ENCODE measurements at places on chromosomes 1 and 21.

DNA sequence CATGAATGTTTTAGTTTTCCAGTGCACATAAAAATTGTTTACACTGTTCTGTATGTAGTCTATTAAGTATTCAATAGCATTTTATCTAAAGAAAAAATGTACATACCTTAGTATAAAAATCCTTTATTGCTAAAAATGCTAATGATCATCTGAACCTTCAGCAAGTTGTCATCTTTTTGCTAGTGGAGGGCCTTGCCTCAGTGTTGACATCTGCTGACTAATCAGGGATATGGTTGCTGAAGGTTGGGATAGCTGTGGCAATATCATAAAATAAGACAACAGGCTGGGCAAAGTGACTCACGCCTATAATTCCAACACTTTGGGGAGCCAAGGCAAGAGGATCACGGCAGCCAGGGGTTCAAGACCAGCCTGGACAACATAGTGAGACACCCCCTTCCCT lies 9.0 kb downstream of the DYNLT5 start:
- no peaks in the 10 kb centered on the region for H3K36me3 ChIP-seq
- H3K4me1 ChIP-seq, result no peaks in the 10 kb centered on the region
- H3K4me3 ChIP-seq, result no peak overlapping the region
- no peaks in the 10 kb centered on the region for H3K27me3 ChIP-seq
- H3K27ac ChIP-seq, result no peak overlapping the region

DNA sequence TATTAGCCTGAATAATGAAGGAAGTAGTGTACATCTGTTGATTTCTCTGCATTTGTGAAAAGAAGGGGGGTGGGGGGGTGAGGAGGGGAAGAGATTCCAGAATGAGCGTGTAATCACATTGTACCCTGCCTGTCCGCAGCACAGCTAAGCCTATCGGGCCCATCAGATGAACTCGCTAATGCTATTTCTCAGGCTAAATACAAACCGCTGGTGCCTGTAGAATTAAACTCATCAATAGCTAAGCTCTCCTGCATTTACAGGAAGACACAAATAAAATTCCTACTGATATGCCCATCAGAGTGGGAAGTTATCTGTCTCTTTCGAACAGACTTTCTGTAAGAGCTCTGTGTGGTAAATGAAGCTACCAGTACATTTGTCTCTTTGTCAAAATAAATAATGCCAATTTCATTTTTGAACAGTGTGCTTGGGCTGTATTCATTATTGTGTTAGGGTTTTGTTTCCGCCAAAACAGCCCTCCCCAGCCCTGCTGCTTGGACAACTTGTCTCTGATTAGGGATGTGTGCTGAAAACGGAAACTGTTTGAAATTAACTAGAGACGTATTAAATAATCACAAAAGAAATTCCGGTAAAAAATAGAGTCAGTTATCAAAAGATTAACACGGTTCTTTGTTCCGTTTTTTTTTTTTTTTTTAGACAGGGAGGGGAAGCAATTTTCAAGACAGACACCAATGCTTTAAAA lies 305.4 kb downstream of the TTLL7 start:
- H3K4me3 ChIP-seq, result peak overlapping the region; percentile 49
- peak overlapping the region; percentile 53 for H3K27ac ChIP-seq
- H3K36me3 ChIP-seq, result no peaks in the 10 kb centered on the region
- H3K27me3 ChIP-seq, result no peaks in the 10 kb centered on the region
- H3K4me1 ChIP-seq, result no peaks in the 10 kb centered on the region

- no peaks in the 10 kb centered on the region for H3K27me3 ChIP-seq
- no peak overlapping the region for H3K4me3 ChIP-seq
- no peaks in the 10 kb centered on the region for H3K36me3 ChIP-seq
- no peak for DNase-seq
- H3K4me1 ChIP-seq, result peaks cover 2% of the 10 kb centered on the region
- no peak overlapping the region for H3K27ac ChIP-seq
Measured at GRCh38 chr1:8043621-8044020, 17.5 kb upstream of the ERRFI1 start.

DNA sequence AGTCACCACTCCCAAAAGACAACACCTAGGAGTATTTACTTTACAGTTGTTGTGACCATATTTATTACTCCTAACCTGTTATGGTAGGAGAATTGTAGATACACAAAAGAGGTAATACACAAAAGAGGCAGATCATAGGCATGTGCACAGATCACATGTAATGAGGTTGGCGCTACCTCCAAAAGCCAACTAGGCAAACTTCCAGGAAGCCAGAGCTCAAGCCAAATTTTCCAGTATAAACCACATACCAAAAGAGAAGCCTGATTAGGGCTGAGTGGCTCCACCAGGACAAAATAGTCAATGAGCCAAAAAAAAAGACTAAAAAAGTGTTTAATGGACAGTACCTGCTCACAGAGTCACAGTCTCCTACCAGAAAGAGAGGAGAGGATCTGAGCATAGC lies 195.0 kb upstream of the PBX1 start:
- H3K27me3 ChIP-seq, result no peaks in the 10 kb centered on the region
- no peak for DNase-seq
- H3K4me1 ChIP-seq, result no peaks in the 10 kb centered on the region
- H3K36me3 ChIP-seq, result no peaks in the 10 kb centered on the region
- H3K27ac ChIP-seq, result no peak overlapping the region
- H3K4me3 ChIP-seq, result no peak overlapping the region

DNA sequence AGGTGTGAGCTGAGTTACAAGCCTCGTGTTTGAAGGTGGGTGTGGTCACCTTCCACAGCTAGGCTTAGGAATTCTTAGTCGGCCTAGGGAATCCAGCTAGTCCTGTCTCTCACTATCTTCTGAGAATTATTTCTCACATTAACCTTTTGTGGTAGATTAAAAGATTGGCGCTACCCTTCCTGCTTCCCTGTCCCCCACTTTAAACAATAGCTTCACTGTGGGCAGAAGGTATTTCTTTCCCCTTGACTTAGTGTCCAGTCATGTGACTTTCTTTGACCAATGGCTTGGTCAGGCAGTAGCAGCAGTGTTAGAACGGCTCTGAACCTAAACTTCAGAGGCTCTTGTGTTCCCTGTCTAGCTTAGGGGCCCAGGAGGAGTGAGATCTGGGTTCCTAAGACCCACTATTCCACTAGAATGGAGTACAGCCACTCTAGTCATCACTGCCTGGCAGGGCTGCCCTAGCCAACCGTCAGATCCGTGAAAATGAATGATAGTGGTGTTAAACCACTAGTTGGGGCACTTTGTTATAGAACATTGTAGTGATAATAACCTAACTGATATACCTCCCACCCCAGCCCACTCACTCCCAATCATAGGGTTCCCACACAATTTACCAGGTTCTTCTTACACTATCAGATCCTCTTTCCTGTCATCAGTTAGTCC lies 13.9 kb upstream of the C1orf141 start:
- no peak overlapping the region for H3K4me3 ChIP-seq
- no peaks in the 10 kb centered on the region for H3K27me3 ChIP-seq
- H3K4me1 ChIP-seq, result peaks cover 3% of the 10 kb centered on the region
- no peak overlapping the region for H3K27ac ChIP-seq
- no peak for DNase-seq

DNA sequence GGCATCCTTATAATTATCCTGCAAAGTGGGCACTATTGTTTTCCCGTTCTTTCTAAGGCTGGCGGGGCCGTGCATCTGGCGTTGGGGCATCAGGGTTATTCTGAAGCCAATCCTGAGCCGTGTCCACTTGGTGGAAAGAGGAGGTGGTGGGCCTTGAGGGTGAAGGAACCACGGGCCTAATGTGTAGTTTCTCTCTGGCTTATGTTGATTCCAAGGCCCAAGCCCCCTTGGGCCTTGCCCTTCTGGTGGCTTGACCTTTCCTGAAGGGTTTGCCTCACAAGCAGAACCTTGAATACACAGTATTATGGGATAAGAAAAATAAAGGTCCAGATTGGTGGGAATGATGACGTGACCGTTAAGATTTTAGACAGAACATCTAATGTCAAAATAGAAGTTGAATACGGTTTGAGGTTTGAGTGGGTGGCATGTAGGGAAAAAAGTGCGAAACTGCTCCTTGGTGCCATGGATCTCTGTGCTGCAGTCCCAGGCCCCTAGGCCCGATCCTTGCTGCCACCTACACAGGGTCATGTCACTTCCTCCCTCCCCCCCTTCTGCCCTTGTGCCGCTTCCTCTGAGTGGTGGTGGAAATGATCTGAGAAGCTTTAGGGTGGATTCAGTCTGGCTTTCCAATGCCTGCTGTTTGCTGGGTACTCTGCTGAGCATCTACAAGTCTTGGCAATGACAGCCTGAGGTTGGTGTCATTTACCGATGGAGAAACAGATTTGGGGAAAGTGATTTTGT lies 90.5 kb downstream of the PRDM2 start:
- no peak overlapping the region for H3K4me3 ChIP-seq
- H3K4me1 ChIP-seq, result peaks cover 20% of the 10 kb centered on the region
- no peaks in the 10 kb centered on the region for H3K27me3 ChIP-seq
- no peak overlapping the region for H3K27ac ChIP-seq

- no peaks in the 10 kb centered on the region for H3K36me3 ChIP-seq
- H3K4me1 ChIP-seq, result peaks cover 35% of the 10 kb centered on the region
- H3K27ac ChIP-seq, result peak overlapping the region; percentile 67
- DNase-seq, result no peak
- no peaks in the 10 kb centered on the region for H3K27me3 ChIP-seq
Measured at GRCh38 chr1:53125122-53125521, 17.3 kb downstream of the SLC1A7 start.

GRCh38 chr1:156654700-156655099 lies 12.8 kb downstream of the BCAN start:
- H3K27ac ChIP-seq, result no peak overlapping the region
- no peaks in the 10 kb centered on the region for H3K36me3 ChIP-seq
- H3K4me1 ChIP-seq, result peaks cover 18% of the 10 kb centered on the region
- no peaks in the 10 kb centered on the region for H3K27me3 ChIP-seq

DNA sequence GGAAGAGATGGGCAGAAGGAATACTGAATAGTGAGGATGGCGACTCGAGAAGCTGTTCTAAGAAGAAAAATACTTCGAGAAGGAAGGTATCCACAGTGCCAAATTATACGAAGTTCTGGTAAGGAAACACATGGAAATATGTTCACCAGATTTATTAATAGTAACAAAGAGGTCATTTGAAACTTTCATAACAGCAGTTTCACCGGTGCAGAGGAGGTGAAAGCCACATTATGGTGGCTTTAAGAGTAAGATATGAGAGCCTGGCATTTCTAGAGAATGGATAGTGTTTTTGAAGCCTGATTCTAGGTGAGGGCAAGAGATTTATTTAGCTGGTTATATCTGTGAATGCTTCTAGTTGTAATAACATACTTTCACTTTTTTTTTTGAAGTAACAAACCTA lies 56.2 kb downstream of the DPYD start:
- no peak overlapping the region for H3K4me3 ChIP-seq
- no peak overlapping the region for H3K27ac ChIP-seq
- H3K4me1 ChIP-seq, result no peaks in the 10 kb centered on the region
- no peaks in the 10 kb centered on the region for H3K36me3 ChIP-seq
- no peaks in the 10 kb centered on the region for H3K27me3 ChIP-seq

GRCh38 chr1:181018901-181019681 lies 3.6 kb downstream of the STX6 start:
- no peak for DNase-seq
- peaks cover 16% of the 10 kb centered on the region for H3K4me1 ChIP-seq
- no peak overlapping the region for H3K4me3 ChIP-seq
- H3K27ac ChIP-seq, result no peak overlapping the region
- no peaks in the 10 kb centered on the region for H3K36me3 ChIP-seq
- H3K27me3 ChIP-seq, result no peaks in the 10 kb centered on the region
